ENCODE measurements at places on chromosomes 2 and 18.
A peak's percentile ranks its signal among the peaks of the same experiment; 100 is the strongest.

GRCh38 chr18:10242936-10243680 is 211.3 kb upstream of the APCDD1 start:
- DNase-seq, result peak; percentile 87

DNA sequence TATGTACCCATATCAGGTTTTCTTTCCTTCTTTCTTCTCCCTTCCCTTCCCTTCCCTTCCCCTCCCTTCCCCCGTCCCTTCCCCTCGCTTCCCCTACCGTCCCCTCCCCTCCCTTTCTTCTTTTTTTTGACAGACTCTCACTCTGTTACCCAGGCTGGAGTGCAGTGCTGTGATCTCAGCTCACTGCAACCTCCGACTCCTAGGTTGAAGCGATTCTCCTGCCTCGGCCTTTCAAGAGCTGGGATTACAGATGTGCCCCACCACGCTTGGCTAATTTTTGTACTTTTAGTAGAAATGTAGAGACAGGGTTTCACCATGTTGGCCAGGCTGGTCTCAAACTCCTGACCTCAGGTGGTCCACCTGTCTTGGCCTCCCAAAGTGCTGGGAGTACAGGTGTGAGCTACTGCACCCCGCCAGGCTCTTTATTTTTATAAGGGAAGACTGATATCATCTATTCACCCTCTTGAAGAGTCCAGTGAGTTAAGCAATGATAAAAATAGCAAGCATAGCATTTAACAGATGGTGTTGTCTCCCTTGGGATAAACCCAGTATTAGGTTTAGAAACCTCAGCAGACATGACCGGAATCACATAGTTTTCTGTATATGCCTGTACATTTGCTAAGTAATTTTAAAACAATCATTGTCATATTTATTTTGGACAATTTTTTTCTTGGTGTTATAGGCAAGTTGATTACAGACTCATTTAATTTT is 888.4 kb downstream of the TRIB2 start:
- DNase-seq, result no peak

GRCh38 chr2:239866350-239866749 is 158.8 kb downstream of the NDUFA10 start:
- no peak for DNase-seq

DNA sequence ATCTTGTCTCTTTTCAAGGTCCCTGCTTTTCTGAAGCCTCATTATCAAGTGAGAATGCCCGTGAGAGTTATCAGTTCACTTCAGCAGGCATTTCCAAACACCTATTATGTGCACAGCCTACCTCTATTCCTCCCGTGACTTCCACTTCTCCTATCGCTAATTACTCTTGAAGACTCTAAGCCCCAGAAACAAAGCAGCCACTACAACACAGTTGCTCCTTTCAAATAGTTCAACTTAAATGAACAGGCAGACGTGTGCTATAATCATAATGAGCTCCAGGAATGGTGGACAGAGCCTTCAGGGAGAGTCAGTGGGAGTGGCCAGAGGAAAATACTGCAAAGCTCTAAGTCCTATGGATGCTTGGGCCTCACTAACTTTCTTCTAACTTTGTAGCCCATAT is 159.0 kb downstream of the RDH14 start:
- no peak for DNase-seq

GRCh38 chr2:63050334-63051041 is at the start of gene OTX1:
OTX1 (plus strand) TSS chr2:63050830; CDS start chr2:63052991, 2,161 bp downstream.
- peak; percentile 87 for DNase-seq

- no peak for DNase-seq
These were observed 9.5 kb downstream of the SLC1A4 start for GRCh38 chr2:64998658-64999061.

GRCh38 chr2:60450488-60450887 is 103.0 kb downstream of the BCL11A start:
- no peak for DNase-seq

DNA sequence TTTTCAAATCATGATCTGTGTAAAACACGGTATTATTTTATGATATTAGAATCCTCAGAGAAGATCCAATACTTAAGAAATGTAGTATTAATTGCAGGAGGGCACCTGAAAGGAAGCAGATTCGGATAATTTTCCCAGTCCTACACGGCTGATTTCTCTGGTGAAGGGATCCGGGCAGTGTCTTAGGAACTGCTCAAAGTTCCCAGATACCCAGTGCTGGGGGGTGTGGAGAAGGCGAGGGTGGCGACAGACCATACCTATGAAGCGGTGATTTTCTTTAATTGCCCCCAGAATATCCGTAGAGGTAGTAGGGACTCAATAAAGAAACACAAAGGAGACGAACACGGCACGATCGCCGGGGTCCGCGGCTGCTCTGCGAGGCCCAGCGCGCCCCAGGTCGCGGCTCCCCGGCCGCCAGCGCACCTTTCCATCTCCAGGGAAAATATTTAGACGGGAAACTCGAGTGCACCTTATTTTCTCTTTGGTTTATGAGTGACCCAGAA is 1.4 kb upstream of the SOX11 start:
- peak; percentile 57 for DNase-seq

DNA sequence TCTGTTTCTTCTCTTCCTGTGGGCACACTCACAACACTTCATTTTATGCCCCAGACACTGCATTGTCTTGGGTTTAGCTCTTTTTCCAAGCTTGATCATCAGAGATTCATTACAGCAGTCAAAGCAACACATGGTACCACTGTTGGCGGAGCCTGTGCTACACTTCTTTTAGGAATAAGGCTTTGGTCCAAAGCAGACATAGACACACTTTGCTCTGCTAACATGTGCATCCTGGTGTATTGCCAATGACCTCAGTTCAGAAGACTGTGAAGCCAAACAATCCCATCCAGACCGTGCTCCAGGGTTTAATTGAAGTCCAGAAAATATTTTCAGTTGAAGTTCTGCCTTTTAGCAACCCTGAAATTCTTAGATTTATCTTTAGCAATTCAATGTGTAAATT is 354.6 kb upstream of the RAB12 start:
- no peak for DNase-seq

GRCh38 chr18:79765491-79766245 is 32.1 kb upstream of the KCNG2 start:
- no peak for DNase-seq

- DNase-seq, result peak; percentile 65
These were observed 51.4 kb downstream of the EMILIN2 start for GRCh38 chr18:2898186-2898640.

DNA sequence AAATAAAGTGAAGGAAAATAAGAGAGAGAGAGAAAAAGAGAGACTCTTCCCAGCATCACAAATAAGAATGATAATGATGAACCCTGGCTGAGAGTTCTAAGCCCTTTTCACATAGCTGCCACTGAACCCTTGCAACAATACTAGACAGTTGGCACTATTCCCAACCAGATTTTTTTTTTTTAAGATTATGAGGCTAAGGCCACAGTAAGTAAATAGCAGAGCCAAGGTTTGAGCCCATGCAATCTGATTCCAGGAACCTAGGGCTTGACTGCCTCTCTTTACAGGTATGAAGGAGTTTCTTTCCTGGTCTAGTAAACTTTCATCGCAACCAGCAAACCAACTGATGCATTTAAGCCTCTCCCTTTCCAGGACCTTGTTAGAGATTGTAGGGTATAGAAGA is 424.6 kb downstream of the NCKAP5 start:
- DNase-seq, result no peak

- DNase-seq, result no peak
These were observed 57.9 kb downstream of the SLC8A1 start for GRCh38 chr2:40394031-40394430.

- no peak for DNase-seq
These were observed 44.1 kb downstream of the ZNF385B start for GRCh38 chr2:179817181-179817841.

DNA sequence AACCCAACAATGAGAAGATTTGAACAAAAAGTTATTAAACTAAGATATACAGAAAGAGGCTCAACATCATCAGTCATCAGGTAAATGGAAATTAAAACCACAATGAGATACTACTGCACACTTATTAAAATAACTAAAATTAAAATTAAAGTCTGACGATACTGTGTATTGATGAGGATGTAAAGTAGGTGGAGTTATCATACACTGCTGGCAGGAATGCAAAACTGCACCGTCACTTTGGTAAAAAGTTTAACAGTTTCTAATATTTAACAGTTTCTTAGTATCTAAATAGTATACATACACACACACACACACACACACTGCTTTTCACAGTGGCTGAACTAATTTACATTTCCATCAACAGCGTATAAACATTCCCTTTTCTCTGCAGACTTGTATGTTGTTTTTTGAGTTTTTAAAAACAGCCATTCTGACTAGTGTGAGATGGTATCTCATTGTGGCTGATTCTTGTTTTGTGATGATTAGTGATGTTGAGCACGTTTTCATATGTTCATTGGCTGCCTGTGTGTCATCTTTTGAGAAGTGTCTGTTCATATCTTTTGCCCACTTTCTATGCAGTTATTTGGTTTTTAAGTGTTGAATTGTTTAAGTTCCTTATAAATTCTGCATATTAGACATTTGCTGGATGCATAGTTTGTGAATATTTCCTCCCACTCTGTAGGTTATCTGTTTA is 726.9 kb upstream of the CHAC2 start:
- DNase-seq, result no peak

GRCh38 chr2:172745636-172746035 is 10.0 kb downstream of the RAPGEF4 start:
- DNase-seq, result no peak

DNA sequence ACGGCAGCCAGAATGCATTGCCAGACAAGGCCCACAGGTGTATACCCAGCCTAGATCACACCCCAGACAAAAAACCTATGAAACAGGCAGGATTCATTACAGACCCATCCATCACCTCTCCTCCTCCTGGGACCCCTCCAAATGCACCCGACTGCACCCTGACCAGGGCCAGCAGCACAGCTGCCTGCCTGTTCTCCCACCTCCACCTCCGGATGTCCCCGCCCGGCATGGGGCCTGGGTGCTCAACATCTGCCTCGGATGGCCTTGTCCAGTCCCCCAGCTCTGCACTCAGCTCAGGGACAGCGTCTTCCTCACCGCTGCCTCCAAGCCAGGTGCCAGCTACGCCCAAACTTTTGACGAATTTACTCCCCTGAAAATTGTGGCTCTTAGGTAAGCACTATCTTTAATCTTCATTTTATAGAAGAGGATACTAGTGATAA is 91.1 kb downstream of the TPO start:
- no peak for DNase-seq

GRCh38 chr2:233117351-233117750 is 57.2 kb downstream of the INPP5D start:
- no peak for DNase-seq

GRCh38 chr2:160555420-160556071 is 61.9 kb upstream of the RBMS1 start:
- DNase-seq, result no peak

GRCh38 chr2:25032901-25033300 is 9.0 kb upstream of the EFR3B start:
- no peak for DNase-seq

DNA sequence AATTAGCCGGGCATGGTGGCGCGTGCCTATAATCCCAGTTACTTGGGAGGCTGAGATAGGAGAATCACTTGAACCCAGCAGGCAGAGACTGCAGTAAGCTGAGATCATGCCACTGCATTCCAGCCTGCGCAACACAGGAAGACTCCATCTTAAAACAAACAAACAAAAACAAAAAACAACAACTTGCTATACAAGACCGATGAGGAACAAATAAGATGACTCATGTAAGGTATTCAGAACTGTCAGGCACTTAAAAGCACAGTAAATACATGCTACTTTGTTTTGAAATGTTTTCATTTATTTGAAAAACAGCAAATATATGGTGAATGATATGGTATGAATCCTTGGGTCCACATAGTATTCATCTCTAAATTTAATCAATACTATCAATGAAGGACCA is 66.7 kb downstream of the TRIP12 start:
- DNase-seq, result no peak

DNA sequence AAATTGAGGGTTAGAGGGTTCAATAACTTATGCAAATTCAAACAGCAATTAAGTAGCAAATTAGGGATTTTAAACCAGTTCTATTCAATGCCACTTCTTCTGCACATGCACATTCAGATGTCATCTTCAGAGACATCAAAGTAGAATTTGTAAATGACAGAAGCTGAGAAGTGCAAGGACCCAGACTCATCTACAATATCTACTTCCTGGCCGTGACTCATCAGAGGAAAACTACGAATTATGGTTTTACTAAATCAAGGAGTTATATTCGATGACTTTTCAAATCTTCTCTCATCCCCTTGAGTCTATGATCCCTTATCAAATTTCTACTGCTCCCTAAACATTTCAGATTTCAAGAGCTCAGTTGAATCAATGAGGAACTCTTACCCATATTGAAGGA is 20.0 kb upstream of the STAT4 start:
- no peak for DNase-seq

- no peak for DNase-seq
These were observed 653.7 kb downstream of the DCDC2C start for GRCh38 chr2:4357121-4357520.

DNA sequence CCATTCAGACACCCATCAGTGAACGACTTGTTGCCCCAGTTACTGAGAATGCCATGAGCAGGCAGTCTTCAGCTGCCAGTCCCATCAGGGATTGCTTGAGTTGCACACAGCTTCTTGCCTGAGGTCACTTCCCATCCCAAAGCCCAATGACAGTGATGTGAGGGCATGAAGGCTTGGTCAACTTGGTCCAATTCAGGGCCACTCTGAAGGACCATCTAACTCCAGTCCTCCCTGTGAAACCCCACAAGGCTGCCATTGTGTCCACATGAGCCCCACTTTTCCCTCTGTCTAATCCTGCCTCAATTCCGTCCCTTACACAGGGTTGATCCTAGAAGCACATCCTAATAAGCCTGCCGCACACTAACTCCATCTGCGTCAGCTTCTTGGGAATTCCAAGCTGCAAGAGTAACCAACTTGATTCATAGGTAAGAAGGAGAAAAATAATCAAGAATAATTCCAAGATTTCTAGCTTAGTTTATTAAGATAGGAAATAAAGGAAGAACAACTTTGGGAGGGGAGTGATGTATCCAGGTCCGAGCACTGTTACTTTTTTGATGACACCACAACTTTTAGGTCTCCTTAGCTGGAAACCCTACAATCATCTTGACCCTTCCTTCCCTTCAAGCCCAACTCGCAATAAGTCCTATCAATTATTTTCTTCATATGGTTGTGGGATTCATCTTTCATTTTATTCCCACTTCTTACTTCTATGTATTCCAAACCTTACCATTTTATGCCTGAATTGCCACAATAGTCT is 110.9 kb downstream of the LRRC30 start:
- no peak for DNase-seq

GRCh38 chr2:208186893-208187292 is 2.9 kb downstream of the C2orf80 start:
- DNase-seq, result no peak

DNA sequence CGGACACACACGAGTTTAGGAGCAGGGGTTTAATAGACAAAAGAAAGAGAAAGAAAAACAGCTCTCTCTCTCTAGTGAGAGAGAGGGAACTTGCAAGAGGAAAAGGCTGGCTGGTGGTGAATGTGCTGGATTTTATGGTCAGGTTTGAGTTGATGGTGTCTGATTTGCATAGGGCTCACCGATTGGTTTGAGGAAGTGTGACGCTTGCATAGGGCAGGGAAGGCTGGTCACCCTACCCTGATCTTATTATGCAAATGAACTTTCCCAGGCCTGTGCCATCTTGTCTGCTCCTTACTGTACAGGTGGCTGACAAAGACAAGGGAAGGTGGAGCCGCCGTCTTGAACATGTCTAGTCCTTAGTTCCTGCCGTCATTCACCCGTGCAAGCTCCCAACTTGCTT is 408.9 kb downstream of the RIT2 start:
- DNase-seq, result peak; percentile 91

- DNase-seq, result no peak
These were observed 23.9 kb upstream of the SLC66A3 start for GRCh38 chr2:11131166-11131920.

- no peak for DNase-seq
These were observed 74.8 kb upstream of the SMIM21 start for GRCh38 chr18:75502286-75502685.

GRCh38 chr2:225462945-225463344 is 63.4 kb downstream of the NYAP2 start:
- DNase-seq, result no peak

Data from islet precursor cell (in vitro differentiated cells).